ENCODE measurements at places on chromosomes 6 and 20.

- no peak for DNase-seq
These were observed 8.7 kb downstream of the FNDC11 start for GRCh38 chr20:63562461-63563224.

GRCh38 chr20:19887556-19888268 lies 129.4 kb upstream of the NAA20 start:
- DNase-seq: no peak

DNA sequence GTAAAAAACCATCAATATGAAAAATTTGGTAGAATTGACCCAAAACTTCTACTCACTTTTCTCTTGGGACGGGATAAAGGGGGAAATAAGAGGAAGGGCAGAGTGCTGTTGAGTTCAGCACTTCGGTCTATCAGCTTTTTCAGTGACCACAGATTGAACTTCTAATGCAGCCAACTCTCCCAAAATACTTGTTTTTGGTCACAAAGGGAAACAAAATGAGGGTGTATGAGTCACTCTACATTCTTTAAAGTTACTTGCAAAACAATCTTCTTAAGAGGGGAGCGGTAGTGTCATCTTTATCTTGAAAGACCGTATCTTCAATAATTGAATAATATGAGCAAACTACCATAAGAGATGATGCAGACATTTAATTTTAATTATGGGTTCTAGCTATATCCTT lies 661.3 kb downstream of the CD109 start:
- DNase-seq: no peak

DNA sequence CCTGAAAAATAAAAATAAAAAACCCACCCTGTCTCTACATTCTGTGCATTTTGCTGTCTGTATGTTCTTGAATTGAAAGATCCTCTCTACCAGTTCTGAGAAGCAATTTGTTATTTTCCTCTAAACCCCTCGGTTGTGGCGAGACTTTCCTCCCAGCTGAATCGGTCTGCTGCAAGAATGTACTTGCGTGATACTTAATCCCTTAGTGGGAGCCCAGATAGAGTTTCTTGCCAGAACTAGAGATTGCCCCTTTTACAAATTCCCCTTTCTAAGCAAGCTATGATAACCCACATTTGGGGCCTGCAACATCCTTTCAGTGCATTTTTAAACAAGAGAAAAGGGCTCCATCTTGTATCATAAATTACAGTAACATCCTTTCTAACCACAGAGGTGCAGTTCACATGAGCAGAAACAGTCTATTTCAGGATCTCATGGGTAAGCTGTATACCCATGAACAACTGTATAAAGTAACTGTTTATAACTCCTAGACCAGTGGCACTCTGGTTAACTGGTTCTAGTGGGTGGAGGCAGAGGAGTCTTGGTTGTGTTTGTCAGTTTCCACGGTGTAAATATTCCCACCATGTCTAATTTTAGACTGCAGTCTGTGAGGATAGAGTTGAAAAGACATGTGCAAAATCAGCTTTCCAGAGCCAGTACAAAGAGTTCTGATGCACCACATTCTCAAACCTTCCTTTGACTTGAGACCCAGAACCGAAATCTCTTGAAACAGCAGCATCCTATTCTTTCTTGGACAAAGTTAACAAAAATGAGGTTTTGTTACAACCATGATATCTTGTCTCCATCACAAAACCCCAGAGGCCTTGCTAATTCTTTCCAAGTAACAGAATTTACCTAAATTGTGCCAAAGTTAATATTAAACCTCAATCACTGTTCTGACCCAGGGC lies 113.1 kb upstream of the ZNF217 start:
- DNase-seq: no peak

GRCh38 chr6:46963626-46964025 lies 41.9 kb upstream of the ADGRF5 start:
- no peak for DNase-seq

DNA sequence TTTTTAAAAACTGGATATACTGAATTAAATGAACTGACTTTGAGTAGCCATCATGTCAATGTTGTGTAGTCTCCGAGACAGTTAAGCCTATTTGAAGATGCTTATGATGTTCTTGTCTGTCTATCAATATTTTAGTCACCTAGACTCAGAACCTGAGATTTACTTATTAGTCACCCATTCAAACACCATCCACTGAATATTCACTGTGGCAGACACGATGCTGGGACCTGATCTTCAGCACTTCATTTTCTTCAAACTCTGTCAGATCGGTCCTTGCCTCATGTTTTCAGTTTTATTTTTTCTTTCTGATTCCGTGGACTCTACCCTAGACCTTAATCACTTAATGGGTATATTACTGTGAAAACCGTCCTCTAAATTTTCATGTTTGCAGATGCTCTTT lies 123.7 kb upstream of the MCHR2 start:
- no peak for DNase-seq

- no peak for DNase-seq
These were observed 57.6 kb downstream of the CPNE5 start for GRCh38 chr6:36781669-36782068.

Data from NCI-H1105 (cell line).